ENCODE measurements at places on chromosomes 16 and 17.

DNA sequence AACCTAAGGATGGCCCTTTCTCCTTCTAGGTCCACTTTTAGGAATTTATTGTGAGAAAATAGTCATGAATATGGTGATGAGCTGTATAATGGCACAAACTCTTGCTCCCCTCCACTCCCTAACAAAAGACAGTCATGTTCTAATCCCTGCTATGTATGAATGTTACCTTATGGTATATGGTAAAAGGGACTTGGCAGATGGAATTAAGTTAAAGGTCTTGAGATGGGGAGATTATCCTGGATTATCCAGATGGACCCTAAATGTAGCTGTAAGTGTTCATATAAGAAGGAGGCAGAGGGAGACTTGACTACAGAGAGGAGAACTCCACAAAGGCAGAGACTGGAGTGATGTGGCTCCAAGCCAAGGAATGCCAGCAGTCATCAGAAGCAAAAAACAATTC lies 296.1 kb downstream of the SOX9 start:
- DNase-seq: no peak

DNA sequence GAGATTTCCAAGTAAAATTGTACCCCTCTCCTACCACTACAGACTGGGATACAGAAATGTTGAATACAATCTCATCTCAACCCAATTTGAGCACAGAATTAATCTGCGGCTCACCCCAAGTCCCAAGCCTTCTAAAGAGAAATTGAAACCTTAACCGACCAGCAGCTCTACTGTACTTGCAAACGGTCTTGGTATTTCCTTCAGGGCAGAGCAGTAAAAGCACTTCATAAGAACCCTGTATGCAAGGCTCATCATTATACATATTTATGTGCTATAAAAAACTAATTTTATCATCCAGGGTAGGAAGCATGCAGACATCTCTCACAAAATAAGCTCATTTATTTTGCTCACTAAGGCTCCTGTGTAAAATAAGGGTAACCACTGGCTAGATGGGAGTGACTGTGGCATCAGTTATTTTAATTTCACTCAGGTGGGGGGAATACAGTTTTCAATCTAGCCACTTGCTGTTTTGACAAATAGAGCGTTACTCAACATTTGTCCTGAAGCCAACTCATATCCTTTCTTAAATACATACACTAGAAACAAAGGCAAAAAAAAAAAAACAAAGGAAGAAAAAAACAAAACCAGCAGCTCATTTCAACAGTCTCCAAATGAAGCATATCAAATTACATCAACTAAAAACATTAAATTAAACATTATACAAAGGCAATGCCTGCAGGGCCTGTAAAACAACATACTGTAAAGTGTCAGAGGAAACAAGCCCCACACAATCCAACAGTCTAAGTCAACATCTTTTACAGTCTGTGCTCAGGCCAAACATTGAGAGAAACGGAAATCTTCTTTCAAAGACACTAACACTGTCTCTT lies 65.0 kb downstream of the PARN start:
- DNase-seq: no peak

- DNase-seq: no peak
Measured at GRCh38 chr17:73231395-73231794, 30.3 kb downstream of the CPSF4L start.

- no peak for DNase-seq
Measured at GRCh38 chr16:3501783-3502400, 1.1 kb downstream of the CLUAP1 start.

- DNase-seq: no peak
Measured at GRCh38 chr17:14268264-14268663, 31.6 kb upstream of the CDRT15 start.
